ENCODE measurements at places on chromosomes 5 and 9.

DNA sequence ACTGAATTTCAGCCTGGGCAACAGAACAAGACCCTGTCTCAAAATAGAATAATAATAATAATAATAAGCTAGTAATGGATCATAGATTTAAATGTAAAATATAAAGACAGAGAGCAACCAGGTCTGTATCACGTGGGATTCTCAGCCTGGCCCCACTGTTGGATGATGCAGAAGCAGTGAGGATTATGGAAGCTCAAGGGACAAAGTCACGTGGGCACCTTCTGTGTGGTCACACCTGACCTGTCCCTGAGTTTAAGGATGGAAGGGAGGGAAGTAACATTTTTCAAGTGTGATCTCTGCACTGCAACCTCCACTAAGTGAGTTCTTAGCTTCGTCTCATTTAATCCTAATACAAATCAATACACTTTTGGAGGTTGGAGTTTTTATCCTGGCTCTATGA is 212.5 kb upstream of the IER5L start:
- no peak for DNase-seq

GRCh38 chr9:81363916-81364480 is 325.3 kb downstream of the TLE1 start:
- DNase-seq, result no peak

DNA sequence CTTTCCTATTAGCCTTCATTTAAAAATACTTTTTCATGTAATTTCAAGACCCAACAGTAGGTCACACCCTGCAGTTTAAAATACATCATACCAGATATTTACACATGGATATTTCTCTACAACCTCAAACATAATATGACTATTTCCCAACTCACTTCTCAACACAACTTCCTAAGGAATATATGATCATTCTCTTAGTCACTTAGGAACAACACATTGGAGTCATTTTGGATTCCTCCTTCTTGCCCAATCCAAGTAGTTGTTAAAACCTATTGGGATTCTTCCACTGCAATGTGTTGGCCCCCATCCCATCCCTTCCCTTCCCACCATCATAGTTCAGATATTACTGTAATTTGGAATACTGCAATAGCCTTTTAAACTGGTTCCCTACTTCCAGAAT is 145.5 kb downstream of the DCP2 start:
- no peak for DNase-seq

DNA sequence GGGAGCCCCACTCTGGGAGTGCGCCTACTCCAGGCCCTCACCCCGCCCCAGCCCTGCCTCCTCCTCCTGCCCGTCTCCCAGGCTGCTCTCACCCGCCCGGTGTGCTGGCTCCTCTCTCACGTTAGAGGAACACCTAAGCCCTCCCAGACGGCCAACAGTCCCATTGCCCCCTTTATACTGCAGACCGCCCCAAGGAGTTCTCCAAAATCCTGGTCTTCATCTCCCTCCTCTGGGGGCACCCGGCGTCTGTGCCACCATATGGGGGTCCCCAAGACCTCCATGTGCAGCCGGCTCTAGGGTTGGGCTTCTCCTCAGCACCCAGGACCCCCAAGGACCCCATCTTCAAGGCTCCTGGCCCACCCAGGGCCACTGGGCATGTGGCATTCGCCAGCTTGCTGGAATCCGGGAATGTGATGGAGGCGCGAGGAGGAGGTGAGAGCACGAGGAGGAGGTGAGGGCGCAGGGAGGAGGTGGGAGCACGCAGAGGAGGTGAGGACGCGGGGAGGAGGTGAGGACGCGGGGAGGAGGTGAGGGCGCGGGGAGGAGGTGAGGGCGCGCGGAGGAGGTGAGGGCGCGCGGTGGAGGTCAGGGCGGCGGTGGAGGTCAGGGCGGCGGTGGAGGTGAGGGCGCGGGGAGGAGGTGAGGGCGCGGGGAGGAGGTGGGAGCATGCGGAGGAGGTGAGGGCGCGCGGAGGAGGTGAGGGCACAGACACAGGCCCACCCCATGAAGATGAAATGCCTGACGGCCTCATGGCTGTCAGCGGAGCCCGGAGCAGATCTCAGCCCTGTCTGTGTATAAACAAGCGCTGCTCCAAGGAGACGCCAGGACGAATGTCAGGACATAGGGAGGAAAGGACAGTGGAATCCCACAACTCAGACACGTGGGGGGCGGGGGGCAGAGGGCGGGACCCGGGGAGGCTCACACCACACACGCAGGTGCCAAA is 41.2 kb downstream of the EXD3 start:
- DNase-seq, result no peak

GRCh38 chr5:145495196-145495595 is 339.9 kb downstream of the PRELID2 start:
- DNase-seq, result no peak

DNA sequence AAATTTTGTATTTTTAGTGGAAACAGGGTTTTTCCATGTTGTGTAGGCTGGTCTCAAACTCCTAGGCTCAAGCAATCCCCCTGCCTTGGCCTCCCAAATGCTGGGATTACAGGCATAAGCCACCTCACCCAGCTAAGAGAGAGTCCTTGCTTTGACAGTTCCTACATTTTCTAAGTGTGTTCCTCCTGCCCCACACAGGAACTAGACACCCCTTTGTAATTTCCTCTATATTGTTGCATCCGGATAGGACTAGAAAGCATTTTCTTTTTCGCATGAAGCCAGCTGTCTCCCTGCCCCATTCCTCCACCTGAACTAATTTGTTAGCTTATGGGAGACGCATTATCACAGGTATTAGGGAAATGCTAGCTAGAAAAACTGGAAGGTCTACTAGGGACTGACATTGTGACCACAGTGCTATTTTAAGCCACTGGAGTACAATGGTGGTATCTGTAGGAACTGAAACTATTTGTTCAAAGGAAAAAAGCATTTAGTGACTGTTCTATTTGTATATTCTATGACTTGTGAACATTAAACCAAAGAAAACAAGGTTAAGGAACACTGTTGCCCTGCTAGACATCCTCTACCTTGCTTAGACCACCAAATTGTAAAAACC is 214.1 kb downstream of the SMARCA2 start:
- no peak for DNase-seq

- DNase-seq, result no peak
Observed at GRCh38 chr5:65305913-65306312, 175.8 kb downstream of the ADAMTS6 start.

DNA sequence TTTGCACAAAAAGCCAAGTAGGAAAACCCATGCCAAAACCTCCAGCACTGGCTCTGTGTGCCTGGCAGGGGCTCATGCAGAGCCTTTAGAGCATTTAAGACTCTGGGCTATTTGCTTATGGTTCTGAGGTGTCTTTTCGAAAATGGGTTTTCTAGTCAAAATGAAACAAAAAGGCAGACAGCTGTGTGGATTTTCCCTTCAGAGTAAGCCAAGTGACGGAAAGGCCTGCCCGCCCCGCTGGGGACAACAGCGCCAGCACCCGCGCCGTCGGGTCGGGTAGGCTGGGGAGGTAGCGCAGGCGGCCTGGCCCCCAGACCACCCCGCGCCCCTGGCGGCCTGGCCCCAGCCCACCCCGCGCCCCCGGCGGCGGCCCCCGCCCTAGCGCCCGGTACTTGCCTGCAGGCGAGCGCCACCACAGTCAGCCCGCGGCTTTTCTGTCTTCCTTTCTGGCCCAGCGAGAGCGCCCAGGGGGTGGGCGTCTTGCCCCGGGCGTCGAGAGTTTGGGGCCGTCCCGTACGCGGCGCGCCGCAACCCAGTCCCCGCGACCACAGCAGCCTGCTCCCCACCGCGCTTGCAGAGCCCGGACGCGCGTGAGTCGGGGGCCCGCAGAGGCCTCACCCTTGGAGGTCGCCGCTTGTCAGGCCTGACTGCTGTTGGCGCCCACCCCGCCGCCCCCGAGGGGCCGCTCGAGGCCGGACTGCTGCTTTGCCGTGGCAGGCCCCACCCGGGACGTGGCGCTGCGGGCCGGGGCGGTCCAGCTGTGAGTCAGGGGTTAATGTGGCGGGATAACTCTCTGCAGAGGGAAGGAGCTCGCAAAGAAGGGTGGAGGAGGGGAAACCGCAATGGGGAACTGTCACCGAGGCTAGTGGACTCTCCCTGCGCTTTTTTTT is at the start of gene TICAM2:
Gene TICAM2, minus strand, starts transcription at position 779 of the 890 bp plus-strand sequence. CDS start 21,223 bp downstream, outside the sequence.
- DNase-seq, result no peak

GRCh38 chr5:174402222-174402812 is 322.1 kb upstream of the MSX2 start:
- DNase-seq, result no peak

DNA sequence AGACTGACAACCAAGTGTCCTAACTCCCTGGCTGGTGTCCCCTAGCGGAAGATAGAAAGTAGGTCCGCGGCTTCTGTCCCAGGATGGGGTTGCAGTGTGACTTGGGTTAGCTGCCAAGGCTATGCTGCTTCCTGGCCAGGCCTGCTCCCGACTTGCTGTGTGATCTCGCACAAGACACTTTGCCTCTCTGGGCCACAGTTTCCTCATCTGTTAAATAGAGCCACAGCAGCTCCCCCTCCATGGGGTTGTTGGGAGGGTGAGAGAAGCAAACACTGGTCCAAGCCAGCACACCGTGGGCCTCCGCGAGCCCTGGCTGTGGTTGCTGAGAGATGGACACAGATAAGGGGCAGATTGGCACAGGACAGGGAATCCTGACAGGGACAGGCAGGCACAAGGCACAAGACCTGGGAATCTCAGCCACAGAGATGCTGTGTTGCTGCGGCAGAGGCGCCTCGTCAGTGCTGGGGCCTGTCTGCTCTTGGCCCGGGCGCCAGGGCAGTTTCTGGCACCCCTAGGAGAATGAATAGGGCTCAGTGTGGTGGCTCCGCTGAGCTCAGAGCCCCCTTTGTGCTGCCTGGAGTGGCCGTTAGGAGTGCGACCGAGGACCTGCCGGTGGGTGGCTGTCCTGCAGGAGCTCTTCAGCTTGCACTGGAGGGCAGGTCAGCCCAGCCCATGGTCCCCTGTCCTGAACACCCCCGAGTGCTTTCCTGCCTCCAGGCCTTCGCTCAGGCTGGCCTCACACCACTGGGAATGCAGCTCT is 1.8 kb upstream of the SH2D3C start:
- no peak for DNase-seq

DNA sequence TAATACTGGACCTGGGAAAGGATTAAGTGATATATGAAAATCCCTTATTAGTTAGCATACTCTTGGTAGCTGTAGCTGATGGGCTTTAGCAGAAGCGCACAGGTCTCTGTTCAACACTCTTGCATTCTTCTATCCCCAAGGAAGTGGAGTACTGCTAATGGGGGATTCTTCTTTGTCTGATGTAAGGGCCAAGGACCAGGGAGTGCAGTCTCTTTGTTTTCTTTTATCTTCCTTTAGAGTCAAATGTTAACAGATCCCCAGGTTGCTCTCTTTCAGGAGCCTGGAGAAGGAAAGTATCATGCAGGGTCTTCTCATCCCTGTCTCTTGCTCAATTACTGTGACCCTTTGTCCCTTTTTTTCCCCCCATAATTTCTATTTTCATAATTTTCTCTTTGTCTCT is 1146.9 kb upstream of the DMAC1 start:
- no peak for DNase-seq

DNA sequence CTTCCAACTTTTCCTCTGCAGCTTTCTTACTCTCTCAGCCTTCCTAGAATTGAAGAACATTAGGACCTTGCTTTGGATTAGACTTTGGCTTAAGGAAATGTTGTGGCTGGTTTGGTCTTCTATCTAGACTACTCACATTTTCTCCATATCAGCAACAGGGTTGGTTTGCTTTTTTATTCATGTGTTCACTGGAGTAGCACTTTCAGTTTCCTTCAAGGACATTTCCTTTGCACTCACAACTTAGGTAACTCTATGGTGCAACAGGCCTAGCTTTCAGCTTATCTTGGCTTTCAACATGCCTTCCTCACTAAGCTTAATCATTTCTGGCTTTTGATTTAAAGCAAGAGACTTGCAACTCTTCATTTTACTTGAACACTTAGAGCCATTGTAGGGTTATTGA is 153.1 kb downstream of the CCDC192 start:
- DNase-seq, result no peak

DNA sequence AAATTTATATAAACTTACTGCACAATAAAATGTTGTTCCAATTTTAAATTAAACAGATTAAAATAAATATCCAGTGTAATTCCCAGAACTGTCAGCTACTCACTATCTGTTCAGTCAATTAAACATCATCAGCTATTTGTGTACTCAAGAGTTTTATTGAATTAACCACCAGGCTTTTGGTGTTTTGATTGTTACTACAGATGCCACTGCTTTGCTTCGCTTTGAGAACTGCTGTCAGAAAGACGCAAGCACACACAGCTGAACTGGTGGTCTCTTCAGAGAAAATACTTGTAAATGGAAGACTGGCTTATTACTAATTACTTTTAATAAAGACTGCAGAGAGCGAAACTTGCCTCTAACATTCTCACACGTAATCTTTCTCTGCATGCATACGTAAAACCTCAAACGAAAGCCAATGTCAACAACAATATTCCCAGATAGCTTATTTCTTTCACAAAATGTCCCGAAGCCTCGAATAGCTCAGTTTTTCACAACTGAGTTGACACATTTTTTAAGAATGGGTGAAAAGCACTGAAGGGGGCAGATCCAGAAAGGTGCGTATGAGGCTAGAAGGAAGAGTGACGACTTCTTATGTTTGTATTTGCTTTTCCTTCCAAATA is 259.6 kb upstream of the RPS23 start:
- no peak for DNase-seq

- DNase-seq, result no peak
Observed at GRCh38 chr5:14869233-14869632, 2.3 kb downstream of the ANKH start.

DNA sequence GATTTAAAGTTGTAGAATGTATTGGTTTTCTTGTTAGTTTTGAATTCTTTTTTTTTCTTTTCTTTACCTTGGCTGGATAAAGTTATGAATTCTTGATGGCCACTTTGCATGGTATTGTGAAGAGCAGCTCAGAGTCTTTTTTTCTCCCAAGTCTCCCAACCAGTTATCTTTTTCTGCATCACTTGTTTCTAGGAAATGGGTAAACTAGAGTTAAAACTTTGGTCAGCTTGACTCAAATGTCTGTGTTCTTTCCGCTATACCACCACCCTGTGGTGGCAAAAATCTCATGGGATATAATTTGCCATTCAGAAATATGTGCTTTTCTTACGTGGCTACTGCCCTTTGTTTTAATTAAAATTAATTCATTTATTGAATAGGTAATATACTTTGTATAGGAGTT is 113.2 kb downstream of the UNC13B start:
- no peak for DNase-seq

DNA sequence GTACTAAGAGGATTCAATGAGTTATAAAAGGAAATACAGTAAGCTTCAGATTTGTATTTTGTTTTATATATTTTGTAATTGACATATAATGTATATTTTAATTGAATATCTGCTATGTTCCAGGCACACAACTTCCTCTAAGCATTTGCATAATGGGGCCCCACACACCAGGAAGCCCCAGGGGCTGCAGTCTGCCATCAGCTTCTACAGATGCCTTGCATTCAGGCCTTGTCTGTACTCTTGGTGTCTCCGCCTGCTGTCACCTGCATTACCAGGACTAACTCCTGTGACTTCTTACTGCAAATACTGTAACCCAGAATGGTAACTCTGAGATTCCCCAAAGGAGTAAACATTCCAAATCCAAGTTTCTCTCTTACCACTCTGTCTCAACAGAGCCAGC is 20.6 kb downstream of the ARL15 start:
- DNase-seq, result no peak

- no peak for DNase-seq
Observed at GRCh38 chr9:87157366-87158031, 210.2 kb upstream of the GAS1 start.
